ENCODE measurements at places on chromosomes 1 and 21.

DNA sequence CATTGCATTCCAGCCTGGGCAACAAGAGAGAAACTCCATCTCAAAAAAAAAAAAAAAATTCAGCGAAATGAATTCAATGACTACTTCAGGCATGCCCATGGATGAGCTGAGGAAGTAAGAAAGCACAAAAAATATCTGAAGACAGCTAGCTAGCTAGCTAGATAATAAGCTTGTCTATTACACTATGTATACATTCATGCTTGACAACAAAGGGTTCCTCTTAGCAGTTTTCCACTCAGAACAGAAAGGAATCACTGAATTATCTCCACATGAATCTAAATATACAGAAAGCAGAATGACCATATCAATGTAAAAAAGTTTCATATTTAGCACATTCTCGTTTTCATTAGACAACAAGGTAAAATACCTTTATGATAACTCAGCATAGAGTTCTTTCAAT, 32.1 kb downstream of the USP48 start:
- DNase-seq = no peak

DNA sequence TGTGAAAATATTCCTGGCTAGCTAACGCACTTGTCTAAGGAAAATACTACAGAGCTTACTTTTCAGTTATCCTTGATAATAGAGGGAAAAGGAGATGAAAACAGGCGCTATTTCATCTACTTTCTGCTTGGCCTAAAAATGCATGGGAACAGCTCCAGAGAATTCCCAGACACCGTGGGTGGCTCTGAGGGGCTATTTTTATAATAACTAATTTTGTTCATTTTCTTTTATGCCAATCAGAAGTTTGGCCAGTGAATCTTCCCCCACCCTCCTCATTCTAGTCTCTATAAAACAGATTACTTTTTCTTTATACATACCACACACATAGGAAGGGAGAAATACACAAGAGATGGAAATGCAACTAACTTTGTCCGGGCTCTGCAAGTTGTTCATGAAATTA, 322.9 kb downstream of the SETD4 start:
- no peak for DNase-seq

- DNase-seq = peak; percentile 76
Measured at GRCh38 chr1:109399326-109399957, 1.7 kb upstream of the SORT1 start.

DNA sequence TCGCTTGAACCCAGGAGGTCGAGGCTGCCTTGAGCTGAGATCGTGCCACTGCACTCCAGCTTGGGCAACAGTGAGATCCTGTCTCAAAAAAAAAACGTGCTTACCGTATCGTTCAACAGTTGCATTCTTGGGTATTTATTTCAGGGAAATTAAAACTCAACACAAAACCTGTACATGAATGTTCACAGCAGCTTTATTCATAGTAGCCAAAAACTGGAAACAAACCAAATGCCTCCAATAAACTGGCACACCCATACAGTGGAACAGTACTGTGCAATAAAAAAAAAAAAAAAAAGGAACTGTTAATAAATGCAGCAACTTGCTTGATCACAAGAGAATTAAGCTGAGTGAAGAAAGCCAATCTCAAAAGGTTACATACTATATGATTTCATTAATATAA, 6.7 kb downstream of the KHDRBS1 start:
- no peak for DNase-seq

DNA sequence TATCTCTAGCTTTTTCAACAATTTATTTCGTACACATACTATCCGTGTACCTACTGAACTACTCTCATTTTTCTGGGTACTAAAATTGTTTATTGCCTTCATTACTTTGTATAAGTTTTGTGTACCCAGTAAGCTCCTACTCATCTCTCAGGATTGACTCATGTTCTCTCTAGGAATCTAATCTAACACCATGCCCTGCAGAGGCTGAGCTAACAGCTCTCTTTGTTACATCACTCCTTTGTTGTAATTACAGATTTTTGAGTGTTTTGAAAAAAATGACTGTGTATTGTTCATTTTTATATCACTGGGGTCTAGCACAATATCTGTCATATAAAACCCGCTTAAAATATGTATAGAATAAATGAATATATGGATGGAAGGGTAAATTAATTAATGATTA, 167.1 kb downstream of the ATP6V1G3 start:
- DNase-seq = no peak
